Activated T-cell treated with anti-CD3 and anti-CD28 coated beads, Interleukin-2, amount 50 U/mL, for 4 hours (primary cell): ENCODE measurements at places on chromosomes 13 and 19. TPM values are rescaled to one million over a fixed set of nuclear protein-coding genes. Genes with fewer than 3 reads are reported as not detected.

- DNase-seq = no peak
Measured at GRCh38 chr19:11012507-11012906, 51.7 kb downstream of the SMARCA4 start.

GRCh38 chr19:50311723-50312635 lies 17.2 kb downstream of the KCNC3 start:
- no peak for DNase-seq

Gene SPTBN4
- 1.2 TPM for total RNA-seq

GRCh38 chr13:31160857-31161556 lies 697 bp downstream of the HSPH1 start:
- DNase-seq = peak; percentile 52

DNA sequence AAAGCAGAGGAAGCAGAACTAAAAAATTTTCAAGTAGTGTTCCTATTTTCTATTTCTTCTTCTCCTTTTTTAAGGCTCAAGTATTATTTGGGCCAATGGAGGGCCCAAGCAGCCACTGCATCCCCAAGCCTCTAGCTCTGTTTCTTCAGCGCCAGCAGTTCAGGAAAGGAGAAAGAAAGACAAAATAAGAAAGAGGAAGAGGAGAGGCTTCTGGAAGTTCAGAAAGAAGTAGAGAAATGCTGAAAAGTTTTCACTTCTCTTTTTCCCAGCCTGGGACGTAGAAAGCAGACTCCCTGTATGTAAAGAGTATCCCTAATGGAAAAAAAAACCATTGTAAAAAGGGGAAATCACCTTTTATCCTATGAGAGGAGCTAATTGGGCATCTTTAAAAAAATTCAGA lies 165.5 kb upstream of the KLF12 start:
- no peak for DNase-seq

DNA sequence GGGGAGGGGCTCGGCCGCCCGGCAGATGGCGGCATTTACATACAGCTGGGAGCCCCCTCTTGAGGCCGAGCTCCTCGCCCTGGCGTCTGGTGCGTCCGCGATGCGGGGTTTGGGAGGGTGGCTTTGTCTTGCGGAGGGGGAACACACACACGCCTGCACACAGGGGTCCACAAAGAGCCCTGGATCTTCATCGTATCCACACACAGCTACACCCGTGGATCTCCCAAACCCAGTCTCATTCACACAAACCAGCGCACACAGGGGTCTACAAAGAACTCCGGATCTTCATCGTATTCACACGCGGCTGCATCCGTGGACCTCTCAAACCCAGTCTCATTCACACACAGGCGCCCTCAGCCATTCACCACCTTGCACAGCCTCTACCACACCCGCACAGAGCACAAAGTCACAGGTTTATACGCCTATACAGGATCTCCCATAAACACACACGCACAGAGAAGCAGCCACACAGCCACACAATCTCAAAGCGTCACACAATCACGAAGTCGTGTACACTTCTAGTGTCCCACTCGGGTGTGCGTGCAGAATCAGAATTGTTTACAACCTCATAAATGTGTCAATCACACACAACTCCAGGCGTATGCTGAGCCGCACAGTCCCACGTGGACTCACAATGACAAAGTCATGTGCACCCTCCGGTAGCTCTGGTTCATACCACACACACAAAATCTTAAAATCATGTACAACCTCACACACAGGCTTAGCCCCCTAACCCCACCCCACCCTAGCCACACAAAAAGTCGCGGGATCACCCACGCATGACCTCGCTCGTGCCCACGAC lies 550 bp upstream of the DLL3 start:
- no peak for DNase-seq

- DNase-seq = no peak
Measured at GRCh38 chr13:51241720-51242119, 19.5 kb downstream of the FAM124A start.

- no peak for DNase-seq
Measured at GRCh38 chr19:33448159-33448516, 73.5 kb downstream of the PEPD start.
